PC-9 (cell line): ENCODE measurements at places on chromosomes 7 and 10. TPM values are rescaled to one million over a fixed set of nuclear protein-coding genes. Genes with fewer than 3 reads are reported as not detected.

- no peaks in the 10 kb centered on the region for H3K36me3 ChIP-seq
- peaks cover 10% of the 10 kb centered on the region; the same call in 1 of the 2 replicates for H3K4me1 ChIP-seq
- H3K4me3 ChIP-seq = no peak overlapping the region
- no peak overlapping the region for H3K27ac ChIP-seq
Observed at GRCh38 chr10:11773761-11774441, 31.7 kb downstream of the ECHDC3 start.

The GIMAP7 gene
- total RNA-seq = not detected in 2 replicates

- no peak for DNase-seq
- no peaks in the 10 kb centered on the region for H3K27me3 ChIP-seq
- peak overlapping the region; percentile 38; the same call in 1 of the 2 replicates for H3K27ac ChIP-seq
- no peaks in the 10 kb centered on the region for H3K36me3 ChIP-seq
- H3K4me3 ChIP-seq = peak overlapping the region; percentile 70; the same call in 1 of the 2 replicates
- peaks cover 14% of the 10 kb centered on the region; the same call in 1 of the 2 replicates for H3K4me1 ChIP-seq
Observed at GRCh38 chr10:102643336-102644065, 778 bp upstream of the TRIM8 start.

- H3K4me1 ChIP-seq = no peaks in the 10 kb centered on the region
- no peak for DNase-seq
- no peaks in the 10 kb centered on the region for H3K27me3 ChIP-seq
- H3K27ac ChIP-seq = no peak overlapping the region
- H3K36me3 ChIP-seq = no peaks in the 10 kb centered on the region
- no peak overlapping the region for H3K4me3 ChIP-seq
Observed at GRCh38 chr7:104927055-104927454, 87.0 kb upstream of the KMT2E start.

GRCh38 chr10:107994621-107995270, 830.2 kb upstream of the SORCS1 start:
- no peak overlapping the region for H3K27ac ChIP-seq
- no peaks in the 10 kb centered on the region for H3K4me1 ChIP-seq
- no peak overlapping the region for H3K4me3 ChIP-seq
- DNase-seq = no peak

The NEUROD6 gene
- total RNA-seq = not detected in 2 replicates
